ENCODE measurements at places on chromosomes 3 and 15. TPM values are rescaled to one million over a fixed set of nuclear protein-coding genes. Genes with fewer than 3 reads are reported as not detected.

DNA sequence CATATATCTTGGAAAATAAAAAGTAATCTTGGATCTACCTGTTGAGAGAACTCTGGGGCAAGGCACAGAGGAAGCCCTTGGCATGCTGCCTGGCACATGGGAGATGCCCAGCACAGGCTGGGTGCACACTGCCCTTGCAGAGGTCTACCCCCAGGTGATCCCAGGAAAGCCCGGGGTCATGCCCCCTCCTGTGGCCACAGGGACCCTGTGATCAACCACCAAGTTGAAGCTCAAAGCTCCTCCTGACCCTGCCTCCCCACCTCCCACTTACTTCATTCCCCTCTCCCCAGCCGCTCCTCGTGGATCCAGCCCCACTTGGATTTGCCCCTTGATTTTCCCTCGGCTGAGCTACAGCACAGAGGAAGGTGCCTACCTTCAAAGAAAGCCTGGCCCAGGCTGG lies 62.7 kb upstream of the LARS2 start:
- no peak for DNase-seq
- no peaks in the 10 kb centered on the region for H3K4me1 ChIP-seq
- no peak overlapping the region for H3K4me3 ChIP-seq
- H3K27me3 ChIP-seq = no peaks in the 10 kb centered on the region
- no peaks in the 10 kb centered on the region for H3K36me3 ChIP-seq

GRCh38 chr3:188158731-188159310 lies 4.9 kb downstream of the LPP start:
- no peak overlapping the region for H3K27ac ChIP-seq
- H3K4me1 ChIP-seq = no peaks in the 10 kb centered on the region
- no peaks in the 10 kb centered on the region for H3K36me3 ChIP-seq
- no peak for DNase-seq
- no peaks in the 10 kb centered on the region for H3K27me3 ChIP-seq
- H3K4me3 ChIP-seq = no peak overlapping the region

- no peaks in the 10 kb centered on the region for H3K36me3 ChIP-seq
- no peak overlapping the region for H3K4me3 ChIP-seq
- no peak overlapping the region for H3K27ac ChIP-seq
- no peaks in the 10 kb centered on the region for H3K4me1 ChIP-seq
- H3K27me3 ChIP-seq = no peaks in the 10 kb centered on the region
Measured at GRCh38 chr15:67358812-67359211, 104.2 kb downstream of the IQCH start.

- no peaks in the 10 kb centered on the region for H3K4me1 ChIP-seq
- peak overlapping the region; percentile 98 for H3K27ac ChIP-seq
- peak; percentile 71 for DNase-seq
- H3K4me3 ChIP-seq = peak overlapping the region; percentile 74
- H3K36me3 ChIP-seq = peaks cover 3% of the 10 kb centered on the region
- no peaks in the 10 kb centered on the region for H3K27me3 ChIP-seq
Measured at GRCh38 chr3:141401573-141402475, 33.5 kb downstream of the ZBTB38 start.

The ASB14 gene
- not detected for total RNA-seq

DNA sequence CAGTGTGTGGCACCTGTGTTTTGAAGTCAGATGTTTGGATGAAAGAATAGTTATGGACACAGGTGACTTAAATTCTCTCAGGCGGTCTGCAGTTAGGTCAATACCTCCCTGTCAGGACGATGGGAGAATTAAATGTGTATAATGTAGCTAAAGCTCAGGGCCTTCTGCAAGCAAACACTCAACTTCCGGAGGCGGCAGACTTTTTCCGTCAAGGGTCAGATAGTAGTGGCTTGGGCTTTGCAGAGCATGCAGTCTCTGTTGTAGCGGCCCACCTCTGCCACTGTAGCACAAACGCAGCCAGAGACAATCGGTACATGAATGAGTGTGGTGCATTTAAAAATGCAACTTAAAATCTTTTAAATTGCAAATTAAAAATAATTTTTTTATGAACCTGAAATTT lies 47.4 kb downstream of the CMTM8 start:
- no peak overlapping the region for H3K27ac ChIP-seq
- no peaks in the 10 kb centered on the region for H3K4me1 ChIP-seq
- H3K36me3 ChIP-seq = no peaks in the 10 kb centered on the region
- H3K4me3 ChIP-seq = no peak overlapping the region

- no peaks in the 10 kb centered on the region for H3K36me3 ChIP-seq
- peaks cover 8% of the 10 kb centered on the region for H3K4me1 ChIP-seq
- no peaks in the 10 kb centered on the region for H3K27me3 ChIP-seq
- no peak overlapping the region for H3K4me3 ChIP-seq
Measured at GRCh38 chr15:41666353-41666920, 6.2 kb downstream of the MGA start.

The FBLN2 gene
- 20.6 TPM for total RNA-seq

- H3K4me3 ChIP-seq = no peak overlapping the region
- no peaks in the 10 kb centered on the region for H3K4me1 ChIP-seq
- no peak overlapping the region for H3K27ac ChIP-seq
- H3K27me3 ChIP-seq = no peaks in the 10 kb centered on the region
- H3K36me3 ChIP-seq = no peaks in the 10 kb centered on the region
Measured at GRCh38 chr3:49636883-49637609, 37.1 kb upstream of the APEH start.

DNA sequence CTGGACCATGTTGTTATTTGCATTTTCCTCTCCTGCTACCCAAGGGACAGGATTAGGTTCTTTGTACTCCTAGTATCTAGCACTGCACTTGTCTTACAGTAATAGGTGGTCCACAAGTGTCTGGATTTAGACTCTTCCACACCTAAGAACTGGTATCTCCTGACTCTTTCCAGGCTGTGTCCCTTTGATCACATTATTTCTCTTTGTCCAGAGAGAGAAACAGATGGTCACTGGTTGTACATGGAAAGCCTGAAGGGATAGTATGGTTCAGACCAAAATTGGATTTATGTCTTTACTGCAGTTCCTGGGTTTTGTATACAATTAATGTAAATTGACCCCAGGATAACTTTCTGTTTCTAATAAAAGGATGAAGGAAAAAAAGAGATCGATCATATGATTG lies 64.0 kb downstream of the PDE8A start:
- no peak for DNase-seq
- no peak overlapping the region for H3K4me3 ChIP-seq
- no peak overlapping the region for H3K27ac ChIP-seq
- H3K27me3 ChIP-seq = no peaks in the 10 kb centered on the region
- H3K36me3 ChIP-seq = no peaks in the 10 kb centered on the region

The ZNF860 gene
- 10.7 TPM for total RNA-seq

DNA sequence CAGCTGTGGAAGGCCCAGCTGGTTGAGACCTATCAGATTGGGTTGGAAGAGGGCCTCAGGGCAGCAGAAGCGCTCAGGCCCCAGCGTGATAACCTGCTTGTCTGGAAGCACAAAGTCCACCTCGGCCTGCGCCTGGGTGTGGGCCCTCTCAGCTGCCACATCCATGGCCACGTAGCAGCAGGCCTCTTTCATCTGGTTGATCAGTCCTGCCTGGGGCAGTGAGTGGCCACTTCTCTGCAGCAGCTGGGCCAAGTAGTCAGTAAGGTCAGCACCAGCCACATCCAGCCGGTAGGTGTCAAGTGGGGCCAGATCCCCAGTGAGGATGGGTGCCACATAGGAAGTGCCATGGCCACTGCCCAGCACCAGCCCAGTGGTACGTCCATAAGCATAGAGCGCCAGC lies 3.9 kb upstream of the CAMKV start:
- H3K4me3 ChIP-seq = no peak overlapping the region
- peak; percentile 88 for DNase-seq
- H3K27me3 ChIP-seq = no peaks in the 10 kb centered on the region
- peak overlapping the region; percentile 77 for H3K27ac ChIP-seq

DNA sequence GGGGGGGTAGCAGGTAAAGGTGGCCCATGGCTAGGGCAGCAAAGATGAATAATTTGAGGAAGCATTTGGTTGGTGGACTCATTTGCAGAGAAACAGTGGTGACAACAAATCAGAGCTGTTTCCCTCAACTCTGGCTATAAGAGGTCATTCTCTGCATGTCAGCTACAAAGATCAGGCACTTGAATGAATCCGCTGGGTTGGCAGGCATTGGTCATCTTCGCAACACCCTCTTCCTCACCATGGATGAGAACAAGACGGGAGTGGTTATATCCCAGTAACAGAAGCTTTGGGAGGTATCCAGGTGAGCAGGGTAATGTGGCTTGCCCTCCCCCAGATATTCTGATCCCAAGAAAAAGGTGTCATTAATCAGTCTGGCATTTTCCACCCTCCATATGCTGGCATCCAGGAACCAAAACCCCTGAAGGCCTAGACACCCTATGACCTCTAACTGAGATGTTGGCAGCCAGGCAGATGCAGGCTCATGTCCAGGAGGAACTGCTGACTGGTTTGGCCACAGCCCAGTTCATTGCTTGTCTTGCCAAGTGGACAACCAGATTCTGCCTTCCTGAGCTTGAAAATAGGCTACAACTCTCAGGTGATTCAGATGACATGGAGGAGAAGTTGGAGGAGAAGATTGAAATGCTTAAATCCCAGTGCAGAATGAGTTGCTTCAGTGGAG lies 108.9 kb upstream of the TRIM42 start:
- no peaks in the 10 kb centered on the region for H3K4me1 ChIP-seq
- no peak for DNase-seq
- H3K27me3 ChIP-seq = no peaks in the 10 kb centered on the region
- no peak overlapping the region for H3K4me3 ChIP-seq
- no peaks in the 10 kb centered on the region for H3K36me3 ChIP-seq

The AP4E1 gene
- total RNA-seq = 13.7 TPM

DNA sequence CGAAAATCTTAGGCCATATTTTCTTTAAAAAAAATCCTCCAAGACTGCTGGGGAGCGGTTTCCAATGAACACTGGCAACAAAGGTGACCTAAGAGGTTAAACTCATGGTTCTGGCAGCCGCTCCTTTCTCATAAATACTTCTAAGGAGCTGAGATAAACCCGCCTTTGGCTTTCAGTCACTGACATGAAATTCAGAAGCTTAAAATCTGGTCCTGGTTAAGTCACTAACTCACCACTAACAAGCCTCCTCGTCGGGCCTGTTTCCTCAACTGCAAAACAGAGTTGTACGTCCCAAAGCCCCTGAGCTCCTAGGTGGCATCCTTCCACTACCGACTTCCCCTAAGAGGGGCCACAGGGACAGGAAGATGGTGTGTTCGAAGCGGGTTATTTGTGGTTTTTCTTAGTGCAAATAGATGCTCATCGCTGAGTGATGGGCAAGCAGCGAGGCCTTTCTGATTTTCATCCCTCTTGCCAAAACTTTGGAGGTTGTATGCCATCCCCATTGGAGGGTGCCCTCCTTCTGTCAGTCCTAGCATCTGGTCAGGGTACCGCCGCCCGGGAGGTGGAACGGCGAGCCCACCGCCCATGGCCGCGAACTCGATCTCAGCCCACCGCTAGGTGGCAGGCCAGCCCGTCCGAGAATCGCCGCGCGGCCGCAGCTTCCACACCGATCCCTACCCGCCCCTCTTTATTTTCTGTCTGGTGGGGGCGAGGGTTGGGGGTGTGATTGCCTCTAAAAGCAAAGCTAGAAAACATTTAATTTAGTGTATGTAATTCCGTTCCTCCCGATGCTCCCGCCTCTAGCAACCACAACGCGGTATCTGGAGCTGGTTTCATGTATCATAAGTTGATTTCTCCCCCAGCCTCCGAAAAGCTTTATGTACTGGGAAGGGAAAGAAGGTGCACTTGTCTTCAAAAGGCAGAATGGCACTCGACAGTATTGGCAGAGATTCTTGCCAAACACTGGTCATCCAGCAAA lies 4.6 kb downstream of the BCL6 start:
- no peaks in the 10 kb centered on the region for H3K4me1 ChIP-seq
- no peaks in the 10 kb centered on the region for H3K36me3 ChIP-seq
- no peaks in the 10 kb centered on the region for H3K27me3 ChIP-seq
- peak; percentile 75 for DNase-seq

- H3K27ac ChIP-seq = no peak overlapping the region
- no peak for DNase-seq
- H3K4me1 ChIP-seq = no peaks in the 10 kb centered on the region
- no peaks in the 10 kb centered on the region for H3K27me3 ChIP-seq
Measured at GRCh38 chr3:146569314-146569713, 24.9 kb upstream of the PLSCR1 start.

DNA sequence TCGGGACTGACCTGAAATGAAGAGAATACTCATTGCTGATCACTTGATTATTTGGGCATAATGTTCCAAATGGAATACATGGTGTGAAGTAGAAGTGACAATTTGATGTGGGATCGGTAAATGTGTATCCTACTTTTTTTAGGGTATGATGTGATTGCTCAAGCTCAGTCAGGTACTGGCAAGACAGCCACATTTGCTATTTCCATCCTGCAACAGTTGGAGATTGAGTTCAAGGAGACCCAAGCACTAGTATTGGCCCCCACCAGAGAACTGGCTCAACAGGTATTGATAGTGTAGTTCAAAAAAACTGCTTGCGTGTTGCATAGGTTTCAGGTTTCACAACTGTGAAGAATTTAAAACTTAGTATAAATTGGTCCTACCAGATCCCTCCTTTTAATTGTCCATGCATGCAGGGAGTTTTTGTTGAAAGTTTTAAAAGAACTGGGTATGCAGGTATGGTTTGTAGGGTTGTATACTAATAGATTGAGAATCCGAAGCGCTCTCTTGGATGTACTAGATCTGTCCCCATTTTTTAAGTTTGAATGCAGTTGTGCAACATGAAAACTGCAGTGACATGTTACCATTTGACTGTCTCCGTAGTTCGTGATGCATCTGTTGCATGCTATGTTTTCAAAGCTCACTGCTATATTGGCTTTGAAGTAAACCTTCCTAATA lies 1.6 kb downstream of the EIF4A2 start:
- no peaks in the 10 kb centered on the region for H3K27me3 ChIP-seq
- H3K27ac ChIP-seq = peak overlapping the region; percentile 94
- no peak for DNase-seq

DNA sequence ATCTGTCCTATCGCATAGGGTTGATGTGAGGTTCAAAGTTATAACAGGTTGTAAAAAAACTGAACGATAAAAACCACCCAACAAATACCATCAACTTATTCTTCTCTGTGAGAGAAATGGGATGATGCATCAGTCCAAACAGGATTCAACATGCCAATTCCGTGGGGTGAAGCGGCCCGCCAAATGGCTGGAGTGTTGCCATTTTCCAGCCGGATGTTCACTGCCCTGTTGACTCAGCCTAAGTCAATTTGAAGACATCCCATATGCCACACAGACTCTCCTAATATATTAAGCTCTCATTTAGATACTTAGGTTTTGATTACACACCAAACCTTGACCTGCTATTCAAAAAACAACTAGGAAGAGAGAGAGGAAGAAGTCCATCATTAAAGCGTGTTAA lies 311.1 kb downstream of the VPS13C start:
- H3K27me3 ChIP-seq = no peaks in the 10 kb centered on the region
- H3K27ac ChIP-seq = no peak overlapping the region
- no peak for DNase-seq
- H3K4me3 ChIP-seq = no peak overlapping the region

The CIB2 gene
- 70.9 TPM for total RNA-seq

GRCh38 chr3:20811631-20812030 lies 625.6 kb upstream of the SGO1 start:
- H3K4me1 ChIP-seq = no peaks in the 10 kb centered on the region
- no peak for DNase-seq
- no peaks in the 10 kb centered on the region for H3K27me3 ChIP-seq
- no peaks in the 10 kb centered on the region for H3K36me3 ChIP-seq

Measured in Peyer's patch (tissue), 4 donors.